Stimulated activated CD4-positive, alpha-beta T cell treated with anti-CD3 and anti-CD28 coated beads, TNF-alpha, amount 100 ng/mL, for 48 hours (primary cell): ENCODE measurements at places on chromosomes 11 and 22.

- DNase-seq: no peak
Measured at GRCh38 chr22:22030493-22031182, 48.1 kb upstream of the TOP3B start.

DNA sequence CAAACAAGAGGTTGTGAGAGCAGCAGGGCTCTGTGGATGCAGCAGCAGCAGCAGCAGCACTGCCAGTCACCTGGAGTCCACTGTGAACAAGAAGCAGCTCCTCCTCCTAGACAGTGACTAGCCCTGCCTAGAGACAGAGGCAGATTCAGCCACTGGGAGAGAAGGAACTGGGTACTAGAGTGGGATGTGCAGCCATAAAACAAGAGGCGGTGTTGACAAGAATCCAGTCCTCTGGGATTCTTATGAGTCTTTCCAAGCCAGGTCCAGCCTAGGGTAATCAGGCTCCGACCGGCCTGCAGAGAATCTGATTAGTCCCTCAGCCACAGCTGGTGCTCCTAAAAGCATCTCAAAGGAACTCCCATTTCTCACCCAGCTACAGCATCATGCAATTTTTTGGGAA lies 83.9 kb upstream of the USP47 start:
- DNase-seq: no peak

- DNase-seq: no peak
Measured at GRCh38 chr11:111406091-111406490, 27.0 kb upstream of the POU2AF1 start.

GRCh38 chr22:36374603-36375024 lies 13.2 kb downstream of the MYH9 start:
- peak; percentile 65 for DNase-seq

DNA sequence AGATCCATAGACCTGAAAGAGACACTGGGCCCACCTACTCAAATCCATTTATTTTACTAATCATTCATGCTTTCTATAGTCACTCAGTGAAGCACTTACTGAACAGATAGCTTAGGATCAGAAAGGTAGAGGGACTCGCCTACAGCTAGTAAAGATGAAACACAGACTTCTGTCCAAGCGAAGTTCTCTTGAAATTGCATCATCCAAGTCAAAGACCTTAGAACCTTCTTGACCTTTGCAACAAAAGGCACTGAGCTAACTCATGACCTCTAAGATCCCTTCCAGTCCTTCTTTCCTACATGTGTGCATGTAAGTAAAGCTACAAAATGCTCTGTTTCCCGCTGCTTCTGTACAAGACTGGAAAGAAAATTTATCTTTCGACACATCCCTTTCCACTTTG lies 377.6 kb downstream of the LARGE1 start:
- no peak for DNase-seq

GRCh38 chr22:49258107-49259010 lies 569.3 kb downstream of the BRD1 start:
- DNase-seq: no peak

DNA sequence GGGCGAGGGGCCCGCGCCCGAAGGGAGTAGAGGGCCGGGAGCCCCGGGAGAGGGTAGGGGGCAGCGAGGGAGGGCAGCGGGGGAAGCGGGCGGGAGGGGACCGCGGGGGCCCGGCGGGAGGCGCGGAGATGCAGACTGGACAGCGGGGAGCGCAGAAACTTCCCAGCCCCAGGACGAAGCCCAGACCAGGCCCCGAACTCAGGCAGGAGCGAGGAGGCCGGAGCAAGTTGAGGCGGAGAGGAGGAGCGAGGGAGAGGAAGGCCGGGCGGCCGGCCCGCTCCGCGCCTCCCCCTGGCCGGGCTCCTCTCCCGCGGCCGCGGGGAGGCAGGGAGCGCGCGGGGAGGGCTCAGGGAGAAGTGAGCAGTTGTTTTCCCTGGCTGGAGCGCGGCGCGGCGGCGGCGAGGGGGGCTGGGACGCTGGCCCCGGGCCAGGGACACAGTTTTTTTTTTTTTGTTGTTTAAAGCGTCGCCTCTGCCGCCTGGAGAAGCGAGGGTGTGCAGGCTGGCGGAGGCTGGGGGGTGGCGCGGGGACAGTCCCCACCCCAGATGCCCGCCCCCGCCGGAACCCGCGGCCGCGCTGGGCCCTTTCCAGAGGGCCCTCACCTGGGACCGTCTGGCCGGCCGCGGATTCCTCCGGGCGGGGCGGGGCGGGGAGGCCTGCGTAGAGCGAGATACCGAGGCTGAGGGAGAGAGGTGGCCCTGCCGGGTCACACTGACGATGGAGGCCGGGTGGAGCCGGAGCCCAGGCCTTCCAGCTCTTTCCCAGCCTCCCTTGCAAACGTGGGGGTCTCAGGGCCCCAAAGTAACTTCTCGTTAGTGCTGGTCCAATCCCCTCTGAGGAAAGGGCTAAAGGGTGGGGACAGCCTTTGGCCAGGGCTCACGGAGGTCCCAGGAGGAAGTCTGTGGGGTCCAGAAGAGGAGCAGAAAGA lies at the start of gene LTBP3:
LTBP3 (minus strand) TSS at position 358 of the 928 bp plus-strand sequence. CDS start 400 bp downstream, outside the sequence.
- no peak for DNase-seq

DNA sequence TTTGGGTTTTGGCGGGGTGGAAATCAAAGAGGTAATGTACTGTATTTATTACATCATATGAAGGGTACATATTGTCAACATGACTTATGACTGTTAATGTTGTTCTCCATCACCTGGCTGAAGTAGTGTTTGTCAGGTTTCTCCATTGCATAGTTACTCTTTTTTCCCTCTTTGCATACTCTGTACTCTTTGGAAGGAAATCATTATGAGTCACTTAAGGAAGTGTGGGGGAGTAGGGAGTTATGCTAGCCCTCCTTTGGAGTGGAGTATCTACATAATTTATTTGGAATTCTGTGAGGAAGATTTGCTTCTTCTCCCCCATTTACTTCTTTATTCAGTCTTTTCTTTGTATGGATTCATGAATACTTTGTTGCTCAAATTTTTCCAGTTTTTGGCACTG lies 3.6 kb upstream of the PGR start:
- DNase-seq: no peak

GRCh38 chr11:9903579-9903978 lies 239.7 kb downstream of the SWAP70 start:
- DNase-seq: no peak

DNA sequence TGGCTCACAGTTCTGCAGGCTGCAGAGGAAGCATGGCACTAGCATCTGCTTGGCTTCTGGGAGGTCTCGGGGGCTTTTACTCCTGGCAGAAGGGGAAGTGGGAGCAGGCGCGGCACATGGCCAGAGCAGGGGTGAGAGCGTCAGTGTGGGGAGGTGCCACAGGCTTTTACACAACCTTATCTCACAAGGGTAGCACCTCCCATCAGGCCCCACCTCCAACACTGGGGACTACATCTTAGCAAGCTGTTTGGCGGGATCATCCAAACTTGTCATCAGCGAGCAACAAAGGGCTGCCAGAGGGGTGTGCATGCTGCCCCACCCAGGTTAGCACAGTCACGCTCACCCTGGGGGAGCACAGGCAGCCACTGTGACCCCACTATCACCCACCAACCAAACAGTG lies 18.9 kb upstream of the YPEL1 start:
- DNase-seq: no peak

DNA sequence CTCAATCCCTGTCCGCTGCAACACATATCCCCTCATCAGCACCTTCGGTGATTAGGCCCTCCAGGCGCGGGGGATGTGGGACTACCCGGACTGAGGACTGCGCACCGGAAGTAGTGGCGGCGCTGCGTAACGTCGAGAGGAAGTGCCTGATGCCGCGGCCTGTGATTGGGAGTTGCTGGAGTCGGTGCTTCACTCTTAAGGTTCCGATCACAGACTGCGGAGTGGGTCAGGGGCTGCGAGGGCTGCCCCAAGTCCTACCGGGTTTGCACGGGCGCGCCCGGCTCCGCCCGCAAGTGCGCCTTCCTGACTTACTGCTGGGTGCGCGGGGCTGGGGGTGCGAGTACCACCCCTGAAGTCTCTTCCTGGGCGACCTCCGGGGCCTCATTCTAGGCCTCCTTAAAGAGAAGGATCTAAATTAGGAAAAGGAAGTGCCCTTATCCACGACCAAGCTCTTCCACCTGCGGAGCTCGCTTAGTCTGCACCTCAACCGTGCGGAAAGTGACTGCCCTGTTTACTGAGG lies at the start of gene ALKBH3:
ALKBH3 (plus strand) TSS at position 192 of the 520 bp plus-strand sequence. CDS start 1,822 bp downstream, outside the sequence.
- DNase-seq: peak; percentile 87

DNA sequence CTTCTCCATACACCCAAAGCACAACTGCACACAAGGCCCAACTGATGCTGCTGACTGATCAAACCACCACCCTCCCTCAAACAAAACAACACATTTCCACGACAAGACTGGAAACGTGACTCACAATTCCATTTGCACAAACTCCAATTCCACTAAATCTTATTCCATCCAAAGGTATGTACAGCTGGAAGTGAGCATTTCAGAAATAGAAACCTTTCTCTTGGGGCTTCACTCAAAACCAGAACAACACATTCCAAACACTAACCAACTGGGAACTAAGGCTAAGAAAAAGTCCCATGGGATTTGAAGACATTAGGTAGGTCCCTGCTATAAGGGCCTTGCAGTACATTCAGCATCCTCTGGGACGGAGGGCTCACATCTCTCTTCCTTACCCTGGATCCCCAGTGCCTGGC lies 19.6 kb downstream of the MORC2 start:
- no peak for DNase-seq

DNA sequence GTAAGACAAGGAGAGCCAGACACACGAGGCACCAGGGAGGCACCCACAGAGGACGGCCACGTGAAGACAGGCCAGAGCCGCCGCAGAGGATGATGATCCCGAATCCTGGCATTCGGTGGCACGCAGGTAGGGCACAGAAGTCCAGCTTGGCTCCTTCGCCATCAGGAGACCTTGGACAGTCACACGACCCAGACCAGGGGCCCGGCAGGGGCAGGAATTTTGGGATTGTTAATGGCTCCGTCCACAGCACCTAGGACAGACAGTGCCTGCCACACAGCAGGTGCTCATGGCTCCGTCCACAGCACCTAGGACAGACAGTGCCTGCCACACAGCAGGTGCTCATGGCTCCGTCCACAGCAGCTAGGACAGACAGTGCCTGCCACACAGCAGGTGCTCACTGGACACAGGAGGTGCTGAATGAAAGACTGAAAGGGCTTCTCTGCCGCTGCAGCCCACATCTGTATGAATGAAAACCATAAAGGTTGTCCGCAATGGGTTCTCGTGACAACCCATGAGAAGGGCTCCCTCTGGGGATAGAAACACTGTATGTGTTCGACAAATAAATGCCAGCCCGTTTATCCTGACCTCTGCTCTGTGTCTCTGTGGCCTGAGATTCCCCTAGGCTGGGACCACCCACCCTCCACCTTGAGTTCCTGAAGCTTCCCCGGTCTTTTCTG lies 341.6 kb downstream of the CTTN start:
- no peak for DNase-seq

- DNase-seq: no peak
Measured at GRCh38 chr22:41971431-41971830, 2.2 kb downstream of the SEPTIN3 start.

DNA sequence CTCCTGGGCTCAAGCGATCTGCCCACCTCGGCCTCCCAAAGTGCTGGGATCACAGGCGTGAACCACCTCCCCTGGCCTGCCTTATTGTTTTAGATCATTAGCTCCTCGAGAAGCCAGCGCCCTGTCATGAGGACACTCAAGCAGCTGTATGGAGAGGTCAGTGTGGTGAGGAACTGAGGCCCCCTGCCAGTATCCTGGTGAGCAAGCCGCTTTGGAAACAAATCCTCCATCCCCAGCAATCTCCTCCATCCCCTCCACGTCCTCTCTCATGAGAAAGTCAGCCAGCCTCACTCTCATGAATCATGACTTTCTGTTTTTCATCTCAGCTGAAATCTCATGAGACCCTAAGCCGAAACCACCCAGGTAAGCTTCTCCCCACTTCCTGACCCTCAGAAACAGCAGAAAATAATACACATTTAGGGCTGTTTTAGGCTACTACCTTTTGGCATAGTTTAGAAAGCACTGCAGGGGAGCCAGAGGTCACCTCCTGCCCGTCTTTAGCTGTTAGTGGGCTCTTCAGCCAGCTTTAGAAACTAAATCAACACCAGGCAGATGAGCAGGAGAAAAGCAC lies 56.0 kb downstream of the CTTN start:
- no peak for DNase-seq

DNA sequence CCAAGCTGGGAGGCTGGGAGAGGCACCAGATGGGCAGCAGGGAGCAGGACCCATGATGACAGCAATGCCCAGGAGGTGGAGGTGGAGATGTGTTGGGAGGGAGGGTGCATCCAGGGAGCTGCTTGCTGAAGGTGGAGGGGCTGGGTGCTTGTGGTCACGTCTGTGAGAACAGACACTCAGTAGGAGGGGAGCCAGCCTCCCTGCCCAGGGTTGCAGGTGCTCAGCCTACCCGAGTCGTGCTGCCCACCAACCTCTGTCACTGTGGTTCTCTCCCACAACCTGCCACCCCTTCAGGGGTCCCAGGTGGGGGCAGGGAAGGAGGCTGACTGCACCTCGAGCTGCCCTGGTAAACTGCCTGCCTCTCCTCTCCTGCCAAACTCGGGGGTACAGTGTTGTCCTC lies 5.5 kb downstream of the PRDX5 start:
- no peak for DNase-seq

DNA sequence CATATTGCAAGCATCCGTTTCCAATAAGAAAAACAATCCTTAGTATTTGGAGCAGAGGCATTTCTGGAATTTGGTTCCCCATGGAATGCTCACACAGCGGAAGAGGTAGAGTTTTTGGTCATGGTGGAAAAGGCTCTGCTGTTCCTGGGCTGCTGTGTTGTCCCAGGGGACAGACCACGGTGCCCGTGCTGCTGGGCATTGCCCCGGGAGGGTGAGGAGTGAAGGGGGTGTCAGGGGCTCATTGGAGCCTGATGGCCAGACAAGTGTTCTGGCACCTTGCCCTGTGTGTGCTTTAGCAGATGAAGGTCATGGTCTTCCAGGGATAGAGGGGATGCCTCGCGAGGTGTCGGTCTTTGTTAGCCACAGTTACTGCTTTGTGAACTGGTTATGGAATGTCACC lies 61.2 kb downstream of the MPPED1 start:
- DNase-seq: no peak

- no peak for DNase-seq
Measured at GRCh38 chr11:104221455-104221854, 57.5 kb upstream of the PDGFD start.

DNA sequence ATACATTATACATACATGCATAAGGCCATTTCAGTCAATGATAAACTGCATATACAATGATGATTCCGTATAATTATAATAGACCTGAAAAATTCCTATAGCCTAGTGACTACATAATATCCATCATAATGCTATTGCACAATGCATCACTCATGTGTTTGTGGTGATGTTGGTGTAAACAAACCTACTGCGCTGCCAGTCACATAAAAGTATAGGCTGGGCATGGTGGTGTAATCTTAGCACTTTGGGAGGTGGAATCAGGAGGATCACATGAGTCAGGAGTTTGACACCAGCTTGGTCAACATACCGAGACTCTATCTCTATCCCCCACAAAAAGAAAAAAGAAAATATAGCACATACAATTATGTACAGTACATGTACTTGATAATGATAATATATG lies 163.7 kb upstream of the DDI1 start:
- no peak for DNase-seq

GRCh38 chr11:8767466-8768142 lies 85.0 kb downstream of the RPL27A start:
- no peak for DNase-seq
